ENCODE measurements at places on chromosomes 1 and 21.

DNA sequence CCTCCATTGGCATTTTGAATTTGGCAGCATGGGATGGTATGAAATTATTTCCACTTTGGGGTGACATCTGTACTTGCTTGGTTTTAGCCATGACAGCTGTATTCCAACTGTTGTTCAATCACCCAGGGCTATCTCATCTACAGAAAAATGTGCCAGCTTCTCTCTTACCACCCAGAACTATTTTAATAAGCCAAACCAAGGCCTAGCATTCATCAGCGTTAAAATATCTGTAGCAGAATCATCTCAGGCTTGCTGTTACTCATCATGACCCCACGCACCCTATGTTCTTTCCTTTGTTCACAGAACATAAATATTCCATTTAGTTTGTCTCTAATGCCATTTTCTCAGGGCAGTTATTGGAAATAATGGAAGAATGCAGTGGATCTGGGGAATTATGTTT lies 49.8 kb downstream of the GIPC2 start:
- no peak for DNase-seq

- no peak for DNase-seq
Observed at GRCh38 chr1:83882906-83883305, 116.0 kb downstream of the TTLL7 start.

GRCh38 chr1:208782186-208782585 lies 538.0 kb upstream of the PLXNA2 start:
- DNase-seq = no peak

GRCh38 chr1:108082738-108083562 lies 117.2 kb downstream of the SLC25A24 start:
- DNase-seq = no peak

- DNase-seq = no peak
Observed at GRCh38 chr1:15038232-15039016, 115.1 kb upstream of the TMEM51 start.

DNA sequence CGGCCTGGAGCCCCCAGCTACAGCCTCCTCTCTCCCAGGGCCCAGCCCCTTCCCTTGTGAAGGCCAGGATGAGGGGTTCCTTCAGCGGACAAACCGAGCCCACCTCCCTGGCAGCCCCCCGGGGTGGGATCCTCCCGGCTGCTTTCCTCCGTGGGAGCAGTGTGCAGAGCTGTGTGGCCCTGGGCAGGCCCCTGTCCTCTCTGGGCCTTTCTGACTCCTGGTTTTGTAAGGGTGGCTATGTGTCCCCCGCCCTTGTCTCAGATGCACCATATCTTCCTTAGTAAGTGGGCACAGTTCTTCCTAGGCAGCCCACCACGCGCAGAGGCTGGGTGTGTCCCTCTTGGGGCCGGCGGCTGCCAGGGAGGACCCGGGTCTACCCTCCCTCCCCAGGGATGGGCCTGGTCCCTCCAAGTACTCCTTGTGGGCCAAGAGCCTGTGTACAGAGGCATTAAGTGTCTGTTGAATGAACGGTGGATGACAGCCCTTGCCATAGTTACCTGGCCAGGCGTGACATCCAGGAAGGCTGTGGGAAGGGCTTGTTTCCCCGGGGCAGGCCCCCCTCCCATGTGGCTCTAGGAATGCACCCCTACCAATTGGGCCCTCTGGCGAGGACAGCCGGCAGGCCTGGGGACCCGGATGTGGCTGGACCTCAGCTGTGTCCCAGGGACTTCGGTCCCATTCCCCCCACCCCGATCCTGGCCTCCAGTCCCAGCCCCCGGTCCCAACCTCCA lies 3.8 kb downstream of the SMIM1 start:
- no peak for DNase-seq
